Eye (tissue), 1 donor: ENCODE measurements at places on chromosomes 5 and 9.
A peak's percentile ranks its signal among the peaks of the same experiment; 100 is the strongest.

DNA sequence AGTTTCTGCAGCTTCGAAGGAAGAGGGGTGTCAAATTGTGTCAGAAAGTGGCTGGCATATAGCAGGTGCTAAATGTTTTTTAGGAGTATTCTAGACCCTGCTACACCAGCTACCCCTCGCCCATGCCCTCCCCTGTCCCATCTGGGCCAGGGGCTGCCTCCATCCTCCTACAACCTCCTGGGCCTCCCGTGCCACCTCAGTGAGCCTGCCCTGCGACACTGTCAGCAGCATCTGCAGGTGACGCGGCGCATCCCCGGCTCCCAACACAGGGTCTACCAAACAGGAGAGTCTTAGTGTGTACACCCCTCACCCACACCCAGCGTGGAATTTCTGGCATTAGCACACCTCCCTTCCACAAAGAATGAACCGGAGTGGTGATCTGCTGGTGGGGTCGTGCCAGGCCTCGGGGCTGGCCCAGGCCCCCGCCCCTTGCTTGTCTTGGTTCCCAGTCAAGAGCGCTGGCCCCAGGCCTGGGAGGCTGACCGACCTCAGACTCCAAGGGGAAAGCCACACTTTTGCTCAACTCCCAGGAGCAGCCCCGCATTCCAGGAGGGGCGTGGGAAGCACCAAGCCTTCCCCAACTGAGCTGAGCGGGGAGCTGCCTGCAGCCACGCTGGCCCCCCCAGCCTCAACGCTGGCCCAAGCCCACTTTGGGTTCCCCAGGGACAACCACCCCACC lies 55.2 kb downstream of the NEURL1B start:
- no peak for DNase-seq

- no peak for DNase-seq
Measured at GRCh38 chr5:6377582-6377904, 804 bp downstream of the MED10 start.

GRCh38 chr5:19959830-19960384 lies 28.1 kb downstream of the CDH18 start:
- DNase-seq = no peak

DNA sequence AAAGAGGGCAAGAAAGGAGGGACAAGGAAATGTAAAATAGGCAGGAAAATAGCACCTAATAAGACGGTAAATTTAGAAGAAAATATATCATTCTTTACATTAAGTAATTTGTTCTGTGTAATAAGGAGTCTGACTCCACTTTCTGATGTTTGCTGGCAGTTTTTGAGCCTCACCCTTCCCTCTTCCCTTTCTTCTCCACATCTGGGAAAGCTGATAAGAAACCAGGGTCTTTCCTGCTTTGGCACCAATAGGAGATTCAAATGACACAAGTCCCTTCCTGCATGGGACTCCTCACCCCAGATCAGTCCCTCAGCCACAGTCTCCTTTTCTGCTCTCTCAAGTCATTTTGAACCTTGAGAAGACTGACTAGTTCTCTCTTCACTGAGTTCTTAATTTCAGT lies 31.2 kb upstream of the LECT2 start:
- no peak for DNase-seq

- no peak for DNase-seq
Measured at GRCh38 chr9:137116728-137117127, 2.2 kb upstream of the DPP7 start.

GRCh38 chr5:177085985-177086653 lies 596 bp upstream of the FGFR4 start:
- DNase-seq = peak; percentile 33

DNA sequence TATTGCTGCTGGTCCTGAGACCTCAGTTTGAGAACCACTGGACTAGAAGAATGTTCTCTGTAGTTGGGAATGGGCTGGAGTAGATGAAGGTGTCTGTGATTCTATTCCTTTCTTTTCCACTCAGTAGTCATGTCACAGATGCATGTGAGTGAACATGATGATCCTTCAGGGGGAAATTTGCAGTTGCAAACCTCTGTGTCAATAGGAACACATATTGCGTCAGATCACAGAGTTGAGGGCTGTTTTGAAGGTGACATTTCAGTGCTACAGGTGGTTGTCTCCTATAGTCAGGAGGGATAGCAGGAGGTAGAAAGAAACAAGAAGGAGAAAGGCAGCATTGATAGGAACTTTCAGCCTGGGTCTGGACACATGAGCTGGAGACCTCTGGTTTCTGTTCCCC lies 239.3 kb downstream of the ARHGEF28 start:
- no peak for DNase-seq

GRCh38 chr5:171858303-171858702 lies 72.7 kb downstream of the SMIM23 start:
- peak; percentile 24 for DNase-seq

DNA sequence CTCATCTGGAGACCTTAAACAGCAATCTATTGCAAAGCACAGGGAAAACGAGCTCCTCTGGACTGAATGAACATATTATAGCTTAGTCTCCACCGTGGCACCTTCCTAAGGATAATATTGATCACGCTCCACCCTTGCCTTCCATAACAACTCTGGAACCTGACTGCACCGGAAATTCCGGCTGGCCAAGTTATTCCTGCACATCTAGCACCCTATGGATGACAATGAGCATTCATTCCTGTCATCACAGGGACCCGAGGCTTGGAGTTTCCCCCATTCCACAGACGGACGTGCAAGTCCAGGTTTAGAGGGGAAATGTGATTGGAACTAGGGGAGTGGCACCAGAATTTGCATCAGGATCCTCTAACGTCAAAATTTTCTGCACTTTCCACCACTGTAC lies 27.5 kb downstream of the STK10 start:
- no peak for DNase-seq

DNA sequence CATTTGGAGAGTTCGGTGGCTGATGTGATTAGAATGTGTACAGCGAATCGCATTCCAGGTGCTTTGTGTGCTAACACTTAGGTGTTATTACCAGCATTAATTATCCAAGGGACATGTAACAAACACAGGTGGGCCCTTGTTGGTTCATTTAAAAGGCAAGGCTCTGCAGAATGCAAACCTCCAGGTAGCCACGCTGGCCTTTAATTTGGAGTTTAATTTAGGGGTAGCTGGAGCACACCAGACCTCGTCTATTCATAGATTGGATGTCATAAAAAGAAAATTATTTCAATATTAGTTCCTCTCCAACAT lies 191.1 kb downstream of the MAT2B start:
- DNase-seq = no peak

- DNase-seq = no peak
Measured at GRCh38 chr5:89372176-89372575, 489.2 kb upstream of the MEF2C start.

GRCh38 chr9:70484232-70485130 lies 70.0 kb upstream of the KLF9 start:
- peak; percentile 60 for DNase-seq

DNA sequence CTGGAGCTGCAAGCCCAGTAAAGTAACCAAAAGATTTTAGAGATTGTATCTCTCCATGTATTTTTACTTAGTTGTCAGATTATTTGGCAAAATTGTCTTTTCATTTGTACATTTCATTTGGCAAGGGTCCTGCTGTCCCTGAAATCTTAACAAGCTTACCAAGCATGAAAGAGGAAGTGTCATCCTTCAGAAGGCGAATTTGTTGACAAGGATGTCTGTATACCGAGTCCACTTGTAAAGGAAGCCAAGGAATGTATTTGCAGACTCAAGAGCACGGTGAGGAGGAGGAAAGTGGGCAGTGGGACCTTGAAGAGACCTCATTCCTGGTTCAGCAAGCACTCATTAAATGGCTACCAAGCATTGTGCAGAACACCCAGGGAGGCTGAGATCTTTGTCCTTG lies 7.5 kb upstream of the OTULINL start:
- no peak for DNase-seq

DNA sequence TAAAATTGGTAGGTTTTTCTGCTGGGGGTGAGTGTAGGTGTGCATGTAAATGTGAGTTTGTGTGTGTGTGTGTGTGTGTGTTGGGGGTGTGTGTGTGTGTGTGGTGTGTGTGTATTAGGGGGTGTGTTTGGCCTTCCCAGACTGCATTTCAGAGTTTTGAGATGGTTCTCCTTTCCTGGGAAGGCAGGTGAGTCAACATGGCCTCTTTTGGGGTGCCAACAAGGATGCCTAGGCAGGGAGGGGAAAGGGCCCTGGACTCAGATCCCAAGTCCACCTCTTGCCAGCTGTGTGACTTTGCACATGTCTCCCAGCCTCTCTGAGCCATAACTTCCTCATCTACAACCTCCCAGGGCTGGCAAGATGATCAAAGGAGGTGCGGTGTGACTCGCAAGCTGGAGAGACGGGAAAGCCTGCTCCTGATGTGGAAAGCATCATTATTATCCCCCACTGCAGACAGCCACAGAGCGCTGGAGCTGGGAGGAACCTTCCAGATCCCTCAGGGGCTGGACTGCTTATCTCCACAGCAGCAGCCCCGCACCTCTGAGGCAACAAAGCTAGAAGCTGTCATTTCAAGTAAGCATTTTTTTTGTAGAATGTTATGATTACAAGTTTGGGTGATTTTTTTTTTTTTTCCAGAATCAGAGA lies 63.5 kb upstream of the TBC1D2 start:
- DNase-seq = no peak

DNA sequence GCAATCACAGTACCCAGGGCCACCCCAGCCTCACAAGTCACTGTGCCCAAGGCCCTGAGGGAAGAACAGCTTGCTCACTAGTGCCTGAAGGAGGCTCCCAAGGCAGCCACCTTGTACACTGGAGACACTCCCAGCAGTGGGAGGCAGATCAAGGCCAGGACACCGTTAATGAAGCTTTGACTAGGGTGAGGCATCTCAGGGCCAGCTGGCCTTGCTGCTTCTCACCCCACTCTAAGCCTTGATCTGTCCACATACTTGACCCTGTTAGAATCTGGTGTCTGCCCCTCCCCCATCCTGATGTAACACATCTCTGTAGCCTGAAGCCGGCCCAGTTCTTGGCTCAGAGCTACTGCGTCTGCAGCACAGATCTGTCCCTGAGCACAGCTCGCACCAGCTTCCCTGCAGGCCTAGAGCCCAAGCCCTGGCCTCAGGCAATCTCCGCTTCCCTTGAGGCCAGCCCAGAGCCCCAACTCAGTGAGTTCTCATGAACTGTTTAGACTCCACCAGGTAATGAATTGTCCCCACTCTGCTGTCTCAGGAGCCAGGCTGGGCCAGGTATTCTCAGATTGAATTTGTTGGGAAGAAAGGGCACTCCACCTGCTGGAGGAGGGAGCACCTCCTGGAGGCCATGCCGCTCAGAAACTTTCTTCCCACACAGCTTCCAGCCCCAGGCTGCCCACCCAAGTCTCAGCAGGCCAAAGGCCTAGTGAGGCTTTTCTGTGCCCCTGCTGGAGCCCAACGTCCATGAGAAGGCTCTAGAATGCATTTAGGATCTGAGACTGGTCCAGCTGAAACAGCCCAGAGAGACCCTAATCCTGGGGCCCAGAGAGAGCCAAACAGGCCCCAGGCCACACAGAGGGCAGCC lies 13.4 kb upstream of the JADE2 start:
- DNase-seq = peak; percentile 70

GRCh38 chr9:114480746-114481435 lies 24.4 kb downstream of the WHRN start:
- peak; percentile 19 for DNase-seq

GRCh38 chr9:87545858-87546257 lies 48.2 kb downstream of the DAPK1 start:
- DNase-seq = no peak

DNA sequence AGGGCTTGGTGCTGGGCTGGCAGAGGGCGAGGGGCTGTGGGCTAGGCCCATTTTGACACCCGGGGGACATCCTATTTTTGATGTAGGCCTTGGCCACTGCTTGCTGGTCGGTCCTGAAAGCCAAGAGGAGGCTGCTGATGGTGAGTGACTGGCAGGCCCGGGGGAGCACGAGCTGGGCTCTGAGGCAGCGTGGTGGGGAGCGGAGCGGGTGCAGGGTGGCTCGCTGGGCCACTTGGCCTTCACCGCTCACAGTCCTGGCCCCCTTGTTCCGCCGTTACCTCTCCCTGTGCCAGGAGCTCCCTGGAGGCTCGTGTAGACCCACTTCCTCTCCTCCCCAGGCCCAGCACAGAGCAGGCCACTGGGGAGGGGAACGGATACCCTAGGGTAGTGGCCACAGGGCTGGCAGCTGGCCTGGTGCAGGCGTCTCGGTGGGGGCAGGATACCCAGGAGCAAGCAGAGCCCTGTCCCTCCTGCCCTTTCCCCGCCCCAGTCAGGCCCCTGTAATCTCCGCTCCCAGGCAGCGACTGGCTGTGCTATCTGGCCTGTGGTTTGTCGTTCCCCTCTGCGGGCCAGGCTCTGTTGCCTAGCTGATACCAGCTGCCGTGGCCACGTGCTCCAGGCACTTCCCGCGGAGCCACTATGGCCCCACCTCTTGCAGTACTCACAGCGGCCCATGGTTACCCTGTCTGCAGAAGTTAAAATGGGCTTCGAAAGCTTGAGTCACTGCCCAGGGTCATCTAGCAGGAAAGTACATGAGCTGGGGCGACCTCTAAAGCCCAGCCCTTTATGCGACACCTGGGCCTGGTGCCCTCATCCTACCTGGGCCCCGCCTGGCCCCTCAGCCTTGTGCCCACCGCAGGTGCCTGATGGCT lies 11.7 kb upstream of the DOLPP1 start:
- no peak for DNase-seq

- DNase-seq = no peak
Measured at GRCh38 chr9:114423181-114423580, 35.4 kb upstream of the AKNA start.

- peak; percentile 11 for DNase-seq
Measured at GRCh38 chr5:165881259-165881658, 2375.8 kb downstream of the MAT2B start.

- no peak for DNase-seq
Measured at GRCh38 chr9:87513880-87514535, 16.3 kb downstream of the DAPK1 start.

GRCh38 chr5:133807348-133807747 lies 161.1 kb downstream of the C5orf15 start:
- DNase-seq = no peak

DNA sequence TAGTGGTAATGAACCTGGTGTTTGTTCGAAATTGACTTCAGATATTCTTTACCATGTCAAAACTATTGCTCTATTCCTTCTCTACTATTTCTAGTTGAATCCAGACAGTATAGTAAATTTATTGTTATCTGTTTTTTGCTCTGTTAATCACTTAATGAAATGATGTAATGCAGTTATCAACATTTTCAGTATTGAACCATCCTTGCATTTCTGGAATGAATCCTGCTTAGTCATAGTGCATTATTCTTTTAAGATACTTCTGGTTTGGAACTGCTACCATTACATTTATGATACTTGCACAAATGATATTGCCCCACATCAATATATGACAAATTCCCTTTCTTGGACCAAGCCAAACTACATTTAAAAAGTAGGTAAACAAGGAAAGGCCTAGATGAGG lies 554.0 kb upstream of the KLF4 start:
- no peak for DNase-seq
